Activated CD4-positive, alpha-beta T cell treated with anti-CD3 and anti-CD28 coated beads, Interleukin-2, amount 10 ng/mL, durations not matched to agents 7 days and 5 days (primary cell): ENCODE measurements at places on chromosomes 2 and 18. TPM values are rescaled to one million over a fixed set of nuclear protein-coding genes. Genes with fewer than 3 reads are reported as not detected.
A peak's percentile ranks its signal among the peaks of the same experiment; 100 is the strongest.

- no peak for DNase-seq
Measured at GRCh38 chr2:238942726-238943300, 94.9 kb downstream of the TWIST2 start.

The LYG1 gene
- total RNA-seq: 1.3 TPM

GRCh38 chr2:223735659-223736244, 101.6 kb downstream of the AP1S3 start:
- DNase-seq: no peak

DNA sequence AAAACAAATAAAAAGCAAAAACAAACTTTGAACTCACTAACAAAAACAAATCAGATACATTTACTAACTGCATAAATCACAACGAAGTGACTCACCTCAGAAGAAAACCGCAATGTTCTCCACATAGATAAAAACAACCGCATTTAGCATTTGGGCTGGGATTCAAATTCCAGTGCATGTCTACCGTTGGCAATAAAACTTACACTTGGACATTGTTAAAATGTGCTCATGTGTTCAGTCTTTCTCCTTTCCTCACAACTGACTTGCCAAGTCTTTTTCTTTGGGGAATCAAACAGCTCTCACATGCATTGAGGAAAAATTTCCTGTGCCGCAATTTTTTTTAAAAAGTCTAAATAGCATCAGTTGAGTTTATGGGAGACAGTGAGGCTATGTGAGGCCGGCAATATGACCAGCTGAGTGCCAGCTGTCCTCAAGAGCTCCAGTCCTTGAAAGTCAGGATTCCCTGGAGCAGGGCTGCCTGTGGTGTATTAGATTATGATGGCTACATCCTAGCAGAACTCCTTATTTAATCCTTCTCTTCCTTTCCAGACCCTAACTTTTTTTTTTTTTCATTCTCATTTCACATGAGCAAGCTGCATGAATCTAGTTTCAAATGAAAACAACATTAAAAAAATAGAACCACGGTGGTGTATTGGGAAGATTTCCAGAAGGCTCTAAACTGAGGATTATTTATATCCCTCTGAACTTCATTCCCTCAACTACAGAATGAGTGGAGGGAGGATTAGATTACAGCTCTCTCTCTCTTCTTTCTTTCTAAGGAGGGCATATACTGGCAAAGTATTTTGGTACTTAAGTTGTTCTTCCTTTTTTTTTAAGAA, 70.2 kb upstream of the MEIS1 start:
- DNase-seq: no peak

DNA sequence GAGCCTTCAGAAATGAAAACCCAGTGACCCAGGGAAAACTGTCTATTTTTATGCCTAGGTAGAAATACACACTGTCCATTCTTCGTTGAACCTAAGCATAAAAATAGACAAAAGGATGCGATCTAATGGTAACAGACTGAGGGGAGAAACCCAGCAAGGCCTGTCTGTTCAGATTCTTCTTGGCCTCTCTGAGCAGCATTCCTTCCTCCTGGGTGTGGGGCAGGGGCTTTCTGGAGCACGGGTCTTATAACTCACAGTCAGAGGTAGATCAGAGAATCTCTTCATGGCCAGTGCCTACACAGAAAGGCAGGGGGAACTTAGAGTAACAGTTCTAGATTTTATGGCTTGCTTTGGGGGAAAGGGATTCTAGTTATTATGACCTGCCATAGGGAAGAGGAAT, 56.0 kb downstream of the PKDCC start:
- no peak for DNase-seq

The SNED1 gene
- 8.6 TPM for total RNA-seq

GRCh38 chr2:70772486-70773155, 4.6 kb upstream of the ADD2 start:
- DNase-seq: no peak

DNA sequence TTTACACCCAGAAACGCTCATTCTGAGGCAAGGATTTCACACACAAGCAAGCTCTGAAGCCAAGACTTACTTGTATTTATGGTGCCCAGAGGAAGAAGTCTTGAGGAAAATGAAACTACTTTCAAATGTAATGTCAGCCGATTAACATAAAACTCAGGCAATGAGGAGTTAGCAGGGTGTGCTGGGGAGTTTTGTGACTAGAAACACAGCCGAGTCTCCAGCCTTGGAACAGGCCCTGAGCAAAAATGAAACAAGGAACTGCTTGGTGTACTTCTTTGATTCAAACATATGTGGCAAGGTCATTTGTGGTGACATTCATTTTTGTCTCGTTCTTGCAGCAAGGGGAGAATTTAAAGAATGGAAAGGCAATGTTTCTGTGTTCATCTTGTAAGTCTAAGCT, 4.5 kb downstream of the DYTN start:
- no peak for DNase-seq

DNA sequence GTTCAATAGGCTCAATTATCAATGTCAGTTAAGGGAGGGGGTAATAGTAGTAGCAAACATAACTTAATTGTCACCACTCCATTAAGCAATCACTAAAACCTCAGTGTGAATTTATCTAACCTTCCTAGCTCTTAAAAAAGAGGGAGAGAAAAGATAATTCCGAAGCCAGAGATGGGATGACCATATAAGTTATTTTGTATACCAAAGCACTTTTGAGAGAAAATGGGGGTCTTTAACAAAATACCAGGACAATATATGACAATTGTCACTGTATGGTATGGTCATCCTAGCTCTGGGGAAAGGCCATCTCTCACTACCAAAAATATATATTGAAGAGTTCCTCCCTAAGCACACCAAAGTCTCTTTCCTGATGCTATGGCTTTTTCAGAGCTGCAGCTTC, 55.1 kb downstream of the SPHKAP start:
- no peak for DNase-seq

The MOGAT1 gene
- not detected for total RNA-seq

DNA sequence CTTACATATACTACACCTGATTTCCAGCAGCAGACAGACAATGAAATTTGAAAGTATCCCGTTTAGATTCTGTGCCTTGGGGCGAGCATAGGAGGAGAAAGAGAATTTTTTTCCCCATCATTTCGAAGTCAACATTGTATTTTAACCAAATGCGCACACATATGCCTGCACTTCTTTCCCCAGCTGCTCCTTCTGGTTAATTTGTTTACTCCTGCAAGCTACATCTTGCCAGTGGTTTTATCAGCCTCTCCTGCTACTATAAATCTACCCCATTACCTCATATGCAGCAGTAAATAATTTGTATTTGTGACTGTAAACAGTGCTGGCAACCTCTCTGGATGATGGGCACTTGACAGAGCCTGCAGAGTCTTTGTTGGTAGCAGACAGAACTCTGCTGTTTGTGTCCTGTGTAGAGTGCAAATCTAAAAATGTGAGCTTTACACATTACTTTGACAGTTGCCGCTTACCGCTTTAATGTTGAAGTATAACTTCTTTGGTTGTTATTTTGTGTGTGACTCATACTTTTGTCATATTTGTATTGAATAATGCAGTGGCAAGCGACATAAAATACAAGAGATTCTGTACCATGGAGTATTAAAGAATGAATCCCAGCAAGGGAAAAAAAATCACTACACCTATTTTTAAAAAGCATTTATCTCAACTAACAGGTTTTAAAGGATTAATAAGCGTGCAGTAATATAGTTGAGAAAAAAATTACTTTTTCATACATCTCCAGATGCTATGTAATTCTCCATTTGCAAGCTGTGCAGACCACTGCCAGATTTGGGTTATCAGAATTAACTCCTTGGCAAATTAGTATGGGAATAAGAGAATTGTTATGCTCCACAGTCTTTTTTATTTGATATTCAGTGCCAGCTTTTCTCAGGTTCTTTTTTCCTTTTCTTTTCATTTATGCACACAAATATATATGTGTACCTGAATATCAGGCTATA, 536.8 kb downstream of the XIRP2 start:
- no peak for DNase-seq

- no peak for DNase-seq
Measured at GRCh38 chr2:227248876-227249275, 76.2 kb upstream of the MFF start.

The ADAM23 gene
- total RNA-seq: 0.75 TPM

The MAP2 gene
- not detected for total RNA-seq

- DNase-seq: no peak
Measured at GRCh38 chr2:118980573-118980972, 38.6 kb downstream of the MARCO start.

DNA sequence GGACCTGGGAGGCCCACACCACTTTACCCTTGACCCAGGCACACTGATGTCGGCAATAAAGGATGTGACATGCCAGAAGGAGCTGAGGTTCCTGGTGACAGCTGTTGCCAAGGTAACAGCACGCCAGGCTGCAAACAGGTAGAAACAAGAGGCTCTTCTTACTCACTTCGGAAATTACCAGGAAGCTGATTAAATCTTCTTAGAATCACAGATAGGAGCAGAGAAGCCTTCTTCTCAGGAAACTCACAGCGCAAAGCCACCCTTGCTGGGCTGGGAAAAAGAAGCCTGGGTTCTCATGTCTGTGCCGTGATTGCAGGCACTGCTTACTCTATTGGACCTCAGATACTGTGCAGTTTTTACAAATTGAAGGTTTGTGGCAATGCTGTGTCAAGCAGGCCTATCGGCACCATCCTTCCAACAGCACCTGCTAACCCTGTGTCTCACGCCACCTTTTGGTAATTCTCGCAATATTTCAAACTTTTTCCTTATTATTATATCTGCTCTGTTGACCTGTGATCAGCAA, 61.0 kb upstream of the TAF1B start:
- DNase-seq: peak; percentile 86

DNA sequence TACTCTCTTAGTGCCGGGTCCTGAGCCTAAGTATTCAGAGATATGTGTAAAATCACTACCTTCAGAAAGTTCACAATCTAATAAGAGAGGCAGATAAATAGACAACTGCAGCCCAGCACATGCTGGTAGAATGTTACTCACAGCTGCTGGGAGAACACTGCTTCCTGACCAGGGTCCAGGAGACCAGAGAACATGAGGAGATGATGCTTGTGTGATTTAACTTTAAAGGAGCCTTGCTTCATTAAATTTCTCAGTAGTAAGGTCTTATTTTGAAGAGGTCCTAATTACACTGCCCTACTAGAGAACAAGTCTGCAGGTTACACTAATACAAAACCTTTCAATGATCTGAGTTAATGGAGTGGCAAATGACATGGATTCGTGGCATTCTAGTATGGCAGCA, 209.9 kb upstream of the TRIB2 start:
- DNase-seq: no peak

The ST6GAL2 gene
- total RNA-seq: not detected

DNA sequence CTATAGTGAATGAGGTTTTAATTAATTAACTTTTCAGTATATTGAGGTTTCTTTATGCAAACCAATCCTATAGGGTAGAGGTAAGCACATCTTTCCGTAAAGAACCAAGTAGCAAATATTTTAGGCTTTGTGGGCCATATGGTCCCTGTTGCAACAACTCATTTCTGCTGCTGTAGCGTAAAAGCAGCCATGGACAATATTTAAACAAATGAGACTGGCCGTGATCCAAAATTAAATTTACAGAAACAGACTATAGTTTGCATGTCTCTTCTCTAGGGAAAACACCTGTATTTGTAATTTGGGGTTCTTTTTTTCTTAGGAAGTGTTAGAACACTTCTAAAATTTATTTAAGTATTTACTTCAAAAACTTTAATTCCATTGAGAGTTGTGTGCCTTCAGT, 104.3 kb downstream of the KYNU start:
- DNase-seq: no peak

DNA sequence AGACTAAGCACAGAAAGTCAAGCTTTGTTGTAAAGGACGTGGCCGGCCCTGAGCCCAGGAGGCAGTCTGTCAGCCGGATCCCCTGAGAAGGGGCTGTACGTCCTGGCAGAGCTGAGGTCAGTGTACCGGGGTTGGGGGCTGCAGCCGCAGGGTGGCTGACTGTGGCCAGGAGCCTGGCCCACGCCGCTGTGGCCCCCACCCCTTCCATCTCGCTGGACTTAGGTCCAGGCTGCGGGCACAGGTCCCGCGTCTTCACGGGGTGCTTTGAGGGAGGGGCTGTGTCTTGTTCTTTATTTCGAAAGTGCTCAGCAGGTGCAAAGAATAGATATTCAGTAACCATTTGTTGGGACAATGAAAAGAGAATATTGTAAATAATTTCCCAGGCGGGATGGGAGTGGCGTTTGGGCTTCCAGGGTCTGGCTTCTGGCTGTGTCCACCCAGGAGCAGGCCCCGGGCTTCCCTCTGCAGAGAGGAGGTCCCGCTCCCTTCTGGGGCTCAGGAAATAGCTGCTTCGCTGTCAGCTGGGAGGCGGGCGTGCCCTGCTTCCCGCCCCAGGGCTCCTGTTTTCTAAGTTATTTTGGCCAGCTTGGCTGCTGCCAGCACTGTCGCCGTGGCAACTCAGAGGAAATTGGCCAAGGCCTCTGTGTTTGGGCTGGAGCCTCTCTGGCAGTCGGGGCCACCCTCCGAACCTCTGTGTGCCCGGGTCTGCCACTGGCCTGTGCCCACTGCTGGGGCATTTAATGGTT, 7.4 kb downstream of the NFATC1 start:
- DNase-seq: peak; percentile 42

- no peak for DNase-seq
Measured at GRCh38 chr18:76967721-76968472, 145.5 kb downstream of the ZNF236 start.

The HDHD2 gene
- 31.2 TPM for total RNA-seq

The SULT1C4 gene
- total RNA-seq: not detected

The CHRNA1 gene
- total RNA-seq: not detected

DNA sequence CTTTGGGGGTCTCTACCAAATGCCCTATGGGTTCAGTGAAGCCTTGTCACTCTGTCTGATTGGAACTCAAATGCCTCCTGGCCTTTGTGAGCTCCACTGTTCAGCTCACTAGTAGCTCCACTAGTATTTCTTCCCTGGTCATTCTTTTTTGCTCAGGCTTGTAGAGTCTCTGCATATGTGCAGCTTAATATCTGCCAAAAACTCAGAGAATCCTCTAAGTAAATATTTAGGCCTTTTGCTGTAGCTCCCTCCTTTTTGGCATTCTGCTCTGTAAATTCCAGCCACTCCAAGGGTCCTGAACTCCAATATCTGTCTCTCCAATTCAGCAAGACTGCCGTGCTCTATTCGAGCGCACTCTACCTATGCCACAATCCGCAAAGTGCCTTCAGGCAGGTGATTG, 146.5 kb downstream of the MAIP1 start:
- DNase-seq: no peak

DNA sequence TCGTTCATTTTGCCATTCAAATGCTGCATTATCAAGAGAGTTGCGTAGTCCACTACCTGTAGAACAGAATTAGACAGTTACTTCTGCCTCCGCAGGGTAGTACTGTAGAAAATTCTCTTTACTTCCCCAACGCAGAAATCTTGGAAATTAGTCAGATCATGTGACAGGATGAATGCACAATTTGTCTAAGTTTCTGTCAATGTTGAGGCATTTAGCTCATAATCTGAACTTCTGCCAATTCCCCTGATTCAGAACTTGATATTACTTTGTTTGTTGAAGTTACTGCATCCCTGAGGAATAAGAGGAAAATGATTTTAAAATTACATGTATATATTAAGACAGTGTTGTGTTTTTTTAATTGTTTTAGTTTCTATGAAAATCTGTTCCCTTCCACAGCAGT, 83.4 kb downstream of the TTC27 start:
- no peak for DNase-seq

GRCh38 chr2:112674229-112674628, 28.5 kb downstream of the SLC20A1 start:
- DNase-seq: no peak

- DNase-seq: no peak
Measured at GRCh38 chr2:166926657-166927056, 38.4 kb downstream of the XIRP2 start.

- DNase-seq: no peak
Measured at GRCh38 chr18:31675404-31675803, 9.0 kb downstream of the B4GALT6 start.

The BBS5 gene
- 1.3 TPM for total RNA-seq

GRCh38 chr2:106034325-106034724, 159.8 kb downstream of the UXS1 start:
- DNase-seq: no peak

GRCh38 chr18:48762836-48763718, 187.7 kb downstream of the SMAD7 start:
- no peak for DNase-seq
